ENCODE measurements at places on chromosomes 1 and 21.

- DNase-seq, result no peak
Measured at GRCh38 chr21:25234857-25235801, 372.2 kb downstream of the MRPL39 start.

DNA sequence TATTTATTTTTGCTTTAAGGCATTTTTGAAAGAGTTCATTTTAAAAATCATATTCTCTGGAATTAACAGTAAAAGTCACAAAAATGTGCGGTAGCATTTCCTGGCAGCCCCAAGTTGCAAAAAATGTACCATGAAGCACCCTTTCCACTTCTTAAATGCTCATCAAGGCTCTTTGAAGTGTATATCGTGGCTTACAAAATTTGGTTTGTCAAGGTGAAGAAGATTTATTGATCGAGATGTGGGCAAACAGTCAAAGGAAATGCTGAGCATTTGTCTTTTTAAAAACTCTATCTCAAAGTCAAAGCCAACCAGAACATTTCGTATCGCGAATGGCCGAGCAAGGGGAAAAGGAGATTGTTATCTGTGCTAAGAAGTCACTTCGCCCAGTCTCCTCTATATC, 277.5 kb upstream of the KAZN start:
- no peak for DNase-seq

DNA sequence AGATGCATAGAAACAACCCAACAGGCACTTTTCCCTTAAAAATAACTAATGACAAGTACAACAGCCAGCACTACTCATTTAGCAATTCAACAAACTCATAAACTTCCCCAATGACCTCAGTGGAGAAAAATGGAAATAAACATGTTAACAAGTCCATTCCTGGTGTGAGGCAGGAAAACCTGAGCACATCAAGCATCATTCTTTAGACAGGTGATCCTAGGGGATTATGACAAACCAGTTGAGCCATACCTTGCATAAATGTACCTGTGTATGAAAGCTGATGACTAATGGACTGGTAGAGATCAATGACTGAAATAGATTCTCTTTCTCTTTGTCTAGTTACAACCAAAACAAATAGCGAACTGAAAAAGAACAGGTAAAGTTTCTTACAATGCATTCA, 7.0 kb downstream of the COL24A1 start:
- DNase-seq, result no peak

DNA sequence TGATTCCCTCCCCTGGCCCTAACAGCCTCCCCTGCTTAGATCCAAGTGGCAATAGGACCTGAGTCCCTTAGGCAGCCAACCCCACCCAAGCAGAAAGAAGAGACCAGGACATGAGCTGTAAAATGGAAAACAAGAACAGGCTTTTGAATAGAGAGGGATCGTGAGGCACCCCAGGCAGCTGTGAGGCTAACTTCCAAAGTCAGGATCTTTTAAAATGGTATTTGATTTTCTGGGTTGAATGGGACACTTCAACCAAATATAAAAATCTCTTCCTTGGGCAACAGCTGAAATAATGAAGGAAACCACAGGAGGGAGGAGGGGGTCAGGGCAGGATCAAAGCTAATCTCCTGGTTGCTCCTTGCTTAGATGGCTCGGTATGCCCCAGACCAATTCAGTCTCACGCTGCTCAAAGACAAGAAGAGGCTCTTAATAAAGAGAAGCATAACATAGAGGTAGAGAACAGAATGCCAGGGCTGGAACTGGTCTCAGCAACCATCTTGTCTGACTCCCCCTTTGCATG, 28.6 kb upstream of the AVPR1B start:
- no peak for DNase-seq

- no peak for DNase-seq
Measured at GRCh38 chr1:2061065-2061778, 11.0 kb downstream of the PRKCZ start.
